Activated CD4-positive, alpha-beta T cell treated with anti-CD3 and anti-CD28 coated beads, Interleukin-2, amount 50 U/mL, for 1 hour (primary cell): ENCODE measurements at places on chromosomes 4 and X.
A peak's percentile ranks its signal among the peaks of the same experiment; 100 is the strongest.

GRCh38 chr4:6017800-6018199 lies 431 bp downstream of the C4orf50 start:
- DNase-seq: no peak

DNA sequence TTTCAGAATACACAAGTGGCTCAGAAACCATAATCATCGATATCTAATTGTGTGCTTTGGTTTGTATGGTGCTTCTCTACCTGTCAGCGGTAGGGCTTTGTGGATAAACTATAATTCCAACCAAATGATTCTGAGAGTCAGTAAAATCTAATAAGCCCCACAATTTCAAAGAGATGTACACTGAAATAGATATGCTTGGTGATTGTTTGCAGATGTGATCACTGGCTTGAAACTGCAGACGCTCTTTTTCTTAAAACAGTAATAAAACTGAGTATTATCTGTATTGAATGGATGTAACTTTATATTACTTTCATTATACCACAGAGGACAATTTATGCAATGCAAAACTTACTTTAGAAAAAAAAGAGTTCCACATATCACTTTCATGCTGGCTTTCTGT lies 198.8 kb upstream of the ANXA10 start:
- DNase-seq: no peak

GRCh38 chr4:2394528-2394927 lies 23.9 kb downstream of the ZFYVE28 start:
- DNase-seq: no peak

DNA sequence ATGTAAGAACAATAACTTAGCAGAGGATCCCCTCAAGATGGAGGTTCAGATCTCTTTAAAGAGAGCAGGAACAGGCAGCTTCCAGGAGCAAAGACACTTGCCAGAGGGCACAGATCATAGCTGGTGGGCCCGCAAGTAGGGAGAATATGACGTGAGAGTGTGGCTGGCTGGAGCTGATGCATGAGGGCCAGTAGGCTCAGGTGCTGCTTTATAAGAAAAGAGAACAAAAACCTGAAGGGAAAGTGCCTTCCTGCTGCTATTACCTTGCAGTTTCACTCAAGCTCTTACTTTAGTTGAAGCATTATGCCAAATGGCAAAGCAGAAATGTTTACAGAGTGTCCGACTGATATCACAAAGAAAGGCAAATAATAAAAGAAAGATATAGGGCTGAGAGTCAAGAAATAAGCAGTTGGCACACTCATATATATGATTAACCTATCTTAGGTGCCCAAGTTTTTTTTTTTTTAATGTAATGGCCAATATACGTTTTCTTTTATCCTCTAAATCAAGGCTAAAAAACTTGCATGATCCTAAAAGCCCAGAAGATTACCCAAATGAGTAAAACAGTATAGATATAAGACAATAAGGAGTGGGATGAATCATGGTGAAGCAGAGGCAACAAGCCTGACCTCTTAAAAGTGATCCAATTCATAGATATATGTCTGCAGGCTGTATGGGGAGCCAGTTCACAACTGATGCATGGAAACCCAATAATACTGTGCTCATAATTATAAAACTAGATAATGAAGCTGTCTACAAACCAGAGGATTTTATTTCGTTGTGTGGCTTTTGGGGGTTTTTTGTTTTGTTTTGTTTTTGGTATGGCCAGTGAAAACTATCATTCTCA lies 12.6 kb downstream of the NR0B1 start:
- DNase-seq: no peak

DNA sequence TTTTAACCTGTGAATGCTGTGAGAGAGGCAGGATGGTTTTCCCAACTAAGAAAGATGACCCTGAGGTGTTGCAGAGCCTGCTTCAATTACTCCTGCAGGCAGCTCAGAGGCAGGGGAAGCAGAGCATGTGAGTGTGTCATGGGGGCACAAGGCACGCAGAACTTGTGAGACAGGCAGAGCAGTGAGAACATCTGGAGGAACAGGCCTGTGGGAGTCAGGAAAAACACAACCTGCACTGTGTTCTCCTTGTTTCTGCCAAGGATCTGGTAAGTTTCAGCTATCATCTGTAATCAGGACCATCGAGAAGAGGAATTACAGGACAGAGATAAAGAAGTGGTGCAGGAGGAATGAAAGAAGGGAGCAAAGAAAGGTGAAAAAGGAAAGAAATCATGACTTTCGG lies 741.8 kb upstream of the INTU start:
- DNase-seq: no peak

- no peak for DNase-seq
These were observed 171.2 kb upstream of the GPC4 start for GRCh38 chrX:133586443-133586842.

GRCh38 chrX:118221270-118221669 lies 104.7 kb upstream of the KLHL13 start:
- DNase-seq: no peak

GRCh38 chrX:39476604-39477021 lies 621.1 kb downstream of the BCOR start:
- no peak for DNase-seq

GRCh38 chr4:114384629-114385028 lies 214.0 kb upstream of the UGT8 start:
- no peak for DNase-seq

- DNase-seq: peak; percentile 8
These were observed 173.9 kb upstream of the KLF3 start for GRCh38 chr4:38489924-38490639.

DNA sequence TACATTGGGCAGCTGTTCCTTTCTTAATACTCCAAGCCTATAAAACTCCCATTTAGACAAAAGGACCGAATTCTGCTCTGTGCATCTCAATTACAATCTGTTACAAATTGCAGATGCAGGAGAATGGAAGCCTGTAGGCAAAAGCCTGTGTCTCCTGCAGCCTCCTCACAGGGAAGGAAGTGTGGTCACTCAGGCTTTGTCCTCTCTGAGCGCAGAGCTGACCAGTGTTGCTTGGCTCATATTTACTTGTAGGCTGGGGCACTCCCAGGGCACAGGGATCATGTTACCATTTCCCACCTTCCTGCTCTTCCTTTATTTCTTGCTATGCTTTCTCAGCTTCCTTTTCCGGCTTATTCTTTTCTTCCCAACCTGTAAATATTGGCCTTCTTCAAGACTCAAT lies 15.7 kb downstream of the SUPT20HL2 start:
- no peak for DNase-seq

GRCh38 chr4:147683188-147683591 lies 773 bp downstream of the PRMT9 start:
- no peak for DNase-seq

DNA sequence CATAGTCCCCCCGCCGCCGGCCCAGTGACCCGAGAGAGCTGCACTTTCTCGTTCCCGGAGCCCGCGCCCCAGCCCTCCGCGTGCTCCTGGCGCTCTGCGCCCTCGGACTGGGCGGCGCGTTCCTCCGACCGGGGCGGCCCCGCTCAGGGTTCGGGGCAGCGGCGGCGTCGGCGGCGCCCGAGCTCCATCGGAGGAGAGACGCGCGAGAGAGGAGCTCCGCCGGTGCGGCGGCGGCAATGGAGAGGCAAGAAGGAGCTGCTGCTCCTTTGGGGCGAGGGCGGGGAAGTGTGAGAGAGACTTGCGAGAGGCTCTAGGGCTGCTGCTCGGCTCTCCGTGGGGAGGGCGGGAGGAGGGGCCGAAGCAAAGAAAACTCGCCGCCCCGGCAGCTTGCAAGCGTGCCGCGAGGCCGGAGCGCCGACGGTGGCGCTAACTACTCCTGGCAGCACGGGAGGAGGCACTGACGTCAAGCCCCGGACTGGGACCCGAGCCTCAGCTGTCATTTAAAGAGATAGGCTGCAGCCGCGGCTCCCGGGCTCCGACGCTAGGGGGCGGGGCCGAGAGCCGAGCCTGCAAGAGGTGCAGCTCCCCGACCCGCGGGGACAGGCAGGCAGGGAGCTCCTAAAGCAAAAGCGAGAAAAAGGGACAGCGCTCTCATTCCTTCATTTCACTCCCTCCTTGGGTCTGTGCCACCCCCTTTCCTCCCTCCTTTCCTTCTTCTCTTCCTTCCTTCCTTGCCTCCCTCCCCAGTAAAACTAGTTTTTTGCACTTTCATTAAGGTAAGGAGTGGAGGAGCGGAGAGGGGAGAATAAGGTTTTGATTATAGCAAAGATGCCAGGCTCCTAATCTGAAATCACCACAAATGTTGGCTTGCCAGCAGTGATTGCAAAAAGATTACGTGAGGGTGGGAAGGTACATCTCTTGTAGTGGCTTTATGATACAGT lies at the start of gene KCTD8:
KCTD8 (minus strand) TSS at position 289 of the 941 bp plus-strand sequence.
- peak; percentile 22 for DNase-seq

DNA sequence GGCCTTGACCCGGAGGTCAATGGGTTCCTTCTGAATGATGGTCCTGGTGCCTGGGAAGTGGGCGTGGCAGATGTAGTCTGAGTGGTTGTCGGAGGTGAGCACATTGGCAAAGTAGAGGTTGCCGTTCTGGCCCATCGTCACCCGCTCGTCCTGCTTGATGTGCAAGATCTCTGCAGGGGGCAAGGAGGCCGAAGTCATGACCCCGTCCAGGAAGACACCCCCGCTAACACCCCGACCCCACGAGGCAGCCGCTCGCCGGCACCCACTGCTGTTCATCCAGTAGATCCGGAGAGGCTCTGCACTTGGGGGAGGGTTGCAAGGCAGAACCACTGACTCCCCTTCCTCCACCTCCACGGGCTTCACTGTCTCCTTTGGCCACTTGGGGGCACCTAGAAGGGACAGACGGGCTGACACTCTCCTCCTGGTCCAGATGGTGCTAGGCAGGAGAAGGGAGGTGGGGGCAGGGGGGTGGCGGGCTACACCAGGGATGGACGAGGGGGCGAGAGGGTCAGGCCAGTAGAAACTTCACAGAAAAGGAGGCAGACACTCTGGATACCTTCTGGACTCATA lies 15.1 kb downstream of the L1CAM start:
- DNase-seq: no peak

- DNase-seq: no peak
These were observed 87.0 kb downstream of the GLRA2 start for GRCh38 chrX:14616301-14616700.

- no peak for DNase-seq
These were observed 204.6 kb downstream of the PDGFRA start for GRCh38 chr4:54433686-54434085.

GRCh38 chr4:89904524-89904923 lies 9.9 kb downstream of the MMRN1 start:
- no peak for DNase-seq

DNA sequence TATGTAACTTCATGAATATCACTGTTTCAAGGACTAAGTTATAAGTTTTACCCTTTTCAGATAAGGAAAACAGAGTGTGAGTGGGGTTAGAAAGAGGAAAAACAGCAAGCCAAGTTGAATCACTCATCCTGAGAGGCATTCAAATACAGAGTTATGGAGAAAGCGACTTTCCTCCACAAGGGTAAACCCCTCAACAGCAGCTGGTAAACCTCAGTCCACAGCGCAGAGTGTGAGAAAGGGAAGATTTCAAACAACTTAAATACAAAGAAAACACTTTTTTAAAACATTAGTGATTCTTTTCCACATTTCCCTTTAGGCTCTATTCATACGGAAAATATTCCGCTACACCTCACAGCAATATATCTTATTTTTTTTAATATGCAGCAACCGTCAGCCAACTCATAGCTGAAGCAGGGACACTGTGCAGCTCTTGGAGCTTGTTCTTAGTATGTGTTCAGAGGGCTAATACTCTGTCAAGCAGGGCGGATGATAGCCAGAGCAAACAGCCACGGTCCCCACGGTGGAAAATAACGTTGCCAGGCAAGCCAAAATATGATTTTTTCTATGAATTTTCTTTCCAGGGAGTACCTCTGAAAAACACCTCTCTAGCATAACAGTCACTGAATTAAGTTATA lies 488.9 kb upstream of the FAT1 start:
- no peak for DNase-seq

DNA sequence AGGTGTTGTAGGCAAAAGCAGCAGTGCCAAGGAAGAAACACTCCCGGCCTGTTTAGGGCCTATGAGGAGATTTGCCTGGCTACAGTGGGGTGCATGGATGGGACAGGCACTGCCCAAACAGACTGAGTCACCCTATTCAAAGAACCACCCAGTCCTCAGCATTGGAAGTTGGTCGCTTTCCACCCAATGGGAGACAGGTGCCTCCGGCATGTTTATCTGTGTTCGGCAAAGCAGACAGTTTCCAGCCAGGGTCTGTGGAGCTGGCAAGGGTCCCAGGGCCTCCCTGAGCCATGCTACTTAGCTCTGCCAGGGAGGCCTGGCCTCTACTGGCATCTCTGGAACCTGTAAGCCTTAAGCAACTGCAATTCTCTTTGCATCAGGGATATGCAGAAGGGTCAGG lies 165.1 kb upstream of the ATP6AP2 start:
- DNase-seq: no peak

DNA sequence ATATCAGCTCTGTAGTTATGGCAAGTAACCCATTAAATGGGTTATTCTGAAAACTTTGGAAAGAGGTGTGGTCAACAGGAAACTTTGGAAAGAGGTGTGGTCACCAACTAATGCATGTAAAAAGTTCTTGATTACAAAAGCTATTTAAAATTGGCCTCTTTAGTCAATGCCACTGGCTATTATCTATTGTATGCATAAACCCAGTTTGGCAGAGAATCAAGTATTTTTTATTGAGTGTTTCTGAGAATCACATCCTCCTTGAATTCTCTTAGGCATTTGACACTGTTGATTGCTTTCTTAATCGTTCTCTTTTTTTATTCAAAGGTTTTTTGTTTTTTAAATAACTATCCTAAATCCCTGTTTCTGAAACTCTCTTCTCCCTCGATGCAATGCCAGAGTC lies 7.5 kb downstream of the P2RY4 start:
- no peak for DNase-seq

- DNase-seq: no peak
These were observed 39.7 kb downstream of the SNX25 start for GRCh38 chr4:185249105-185249504.

DNA sequence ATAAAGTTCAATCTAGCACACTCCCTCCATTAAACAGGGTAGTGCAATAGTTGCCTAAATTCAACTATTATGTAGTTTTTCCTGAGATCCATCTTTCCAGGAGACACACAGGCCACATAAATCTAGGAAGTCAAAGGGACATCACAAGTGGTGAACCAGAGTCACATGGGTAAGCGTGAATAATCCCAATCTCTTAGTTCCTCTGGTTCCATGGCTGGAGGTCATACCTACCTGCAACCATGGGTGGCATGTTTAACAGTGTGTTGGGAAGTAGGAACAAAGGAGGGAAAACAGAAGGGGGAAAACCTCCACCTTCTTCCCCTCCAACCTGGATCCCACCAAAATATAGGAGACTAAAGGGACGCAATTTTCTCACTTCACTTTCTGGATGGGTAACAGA lies 2651.6 kb downstream of the ARAP2 start:
- no peak for DNase-seq
